ENCODE measurements at places on chromosomes 2 and 18.

GRCh38 chr2:5694306-5694705 is 2.1 kb downstream of the SOX11 start:
- no peak for DNase-seq

DNA sequence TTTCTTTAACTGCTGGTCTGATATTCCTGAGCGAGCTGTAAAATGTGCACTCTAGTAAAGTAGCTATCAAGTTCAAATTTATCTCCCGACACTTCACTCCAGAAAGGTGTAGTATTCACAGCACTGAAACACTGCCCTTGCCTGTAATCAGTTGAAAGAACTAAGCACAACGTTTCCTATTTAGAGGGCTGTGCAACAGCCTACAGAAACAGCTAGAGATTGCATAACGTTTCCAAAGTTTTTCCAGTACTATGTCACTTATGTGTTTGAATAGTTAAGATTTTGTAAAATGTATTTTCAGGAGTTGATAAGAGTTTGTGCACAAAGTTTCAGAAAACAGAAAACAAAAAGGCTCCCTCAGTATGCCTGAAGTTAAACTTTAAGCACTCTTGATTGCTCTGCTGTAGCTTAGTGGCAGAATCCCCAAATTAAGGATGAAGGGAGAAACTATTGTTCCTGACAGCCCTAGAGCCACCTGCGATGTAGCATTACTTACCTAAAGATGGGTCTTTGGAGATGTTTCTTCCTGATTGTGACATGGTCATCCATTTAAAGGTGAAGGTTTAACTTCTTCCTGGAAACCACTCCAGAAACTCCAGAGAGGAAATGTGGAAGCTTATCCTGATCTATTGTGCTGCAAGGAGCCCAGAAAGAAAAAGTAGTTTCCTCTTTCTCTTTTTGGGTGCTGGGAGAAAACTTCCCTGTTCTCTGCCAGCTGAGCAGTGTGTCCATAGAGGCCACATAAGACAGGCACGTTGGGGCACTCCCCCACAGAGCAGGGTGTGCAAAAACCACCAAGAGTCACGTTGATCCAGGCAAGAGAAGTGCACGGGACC is 536 bp downstream of the PDE1A start:
- no peak for DNase-seq

DNA sequence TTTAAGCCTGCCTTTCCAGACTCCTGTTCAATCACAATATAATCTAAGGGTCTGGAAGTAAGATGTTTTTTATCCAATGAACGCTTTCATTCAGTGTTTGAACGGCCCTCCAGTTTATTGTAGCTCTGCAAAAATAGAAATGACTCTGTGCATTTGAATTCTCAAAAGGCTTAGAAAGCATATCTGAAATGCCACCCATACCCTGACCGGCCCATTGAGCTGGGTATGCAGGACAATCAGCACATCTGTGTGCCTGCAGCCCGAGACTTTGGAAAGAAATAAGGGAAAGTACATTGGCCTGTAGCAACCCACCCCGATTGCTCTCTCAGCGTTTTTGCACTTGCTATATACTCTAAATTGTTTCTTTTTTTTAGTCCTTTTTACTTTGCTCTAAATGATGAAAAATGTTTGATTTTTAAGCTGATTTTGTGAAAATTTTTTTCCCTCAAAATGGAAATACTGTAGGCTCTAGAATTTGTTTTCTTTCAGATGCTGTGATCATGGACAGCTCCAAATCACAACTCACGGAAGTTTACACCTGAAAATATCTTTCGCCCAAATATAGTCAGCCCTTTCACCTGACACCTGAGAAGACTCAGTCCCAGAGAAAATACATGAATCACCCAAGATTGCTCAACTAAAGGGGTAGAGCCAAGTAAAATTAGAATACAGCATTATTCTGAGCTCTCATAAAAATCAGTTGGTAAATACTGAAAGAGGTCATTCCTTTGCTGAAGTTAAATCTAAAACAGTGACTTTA is 194.5 kb upstream of the SIX3 start:
- DNase-seq = no peak

DNA sequence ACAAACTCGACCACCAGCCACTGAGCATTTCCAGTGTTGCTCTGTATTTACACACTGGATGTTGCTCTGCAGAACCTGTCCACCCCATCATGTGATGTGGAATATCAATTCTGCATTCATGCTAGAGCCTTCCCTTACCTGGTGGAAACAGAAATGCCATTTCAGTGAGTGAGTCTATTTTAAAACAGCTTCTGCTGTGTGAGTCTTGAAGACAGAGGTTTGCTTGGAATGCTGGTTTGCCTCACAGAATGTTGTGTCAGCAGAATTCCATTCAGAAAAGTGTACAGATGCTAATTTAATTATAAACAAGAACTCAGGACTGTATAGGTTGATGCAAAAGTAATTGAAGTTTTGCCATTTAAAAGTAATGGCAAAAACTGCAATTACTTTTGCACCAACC is 118.3 kb downstream of the MAP3K20 start:
- DNase-seq = no peak

GRCh38 chr2:151217343-151217742 is 44.3 kb downstream of the RBM43 start:
- DNase-seq = no peak

DNA sequence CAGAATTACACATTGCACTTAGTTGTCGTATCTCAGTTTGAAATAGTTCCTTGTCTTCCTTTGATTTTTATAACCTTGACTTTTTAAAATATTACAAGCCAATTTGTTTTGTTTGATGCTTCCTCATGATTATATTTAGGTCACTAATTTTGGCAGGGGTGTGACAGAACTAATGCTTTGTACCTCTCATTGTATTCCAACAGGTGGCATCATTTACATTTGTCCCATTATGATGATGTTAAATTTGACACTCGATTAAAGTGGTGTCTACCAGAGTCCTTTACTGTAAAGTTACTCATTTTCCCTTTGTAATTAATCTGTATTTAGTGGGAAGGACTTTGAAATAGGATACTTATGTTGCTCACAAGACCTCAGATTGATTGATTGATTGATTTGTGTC is 21.5 kb upstream of the MFSD2B start:
- DNase-seq = no peak

- no peak for DNase-seq
Observed at GRCh38 chr18:75200605-75201280, 8.2 kb downstream of the PTGR3 start.

DNA sequence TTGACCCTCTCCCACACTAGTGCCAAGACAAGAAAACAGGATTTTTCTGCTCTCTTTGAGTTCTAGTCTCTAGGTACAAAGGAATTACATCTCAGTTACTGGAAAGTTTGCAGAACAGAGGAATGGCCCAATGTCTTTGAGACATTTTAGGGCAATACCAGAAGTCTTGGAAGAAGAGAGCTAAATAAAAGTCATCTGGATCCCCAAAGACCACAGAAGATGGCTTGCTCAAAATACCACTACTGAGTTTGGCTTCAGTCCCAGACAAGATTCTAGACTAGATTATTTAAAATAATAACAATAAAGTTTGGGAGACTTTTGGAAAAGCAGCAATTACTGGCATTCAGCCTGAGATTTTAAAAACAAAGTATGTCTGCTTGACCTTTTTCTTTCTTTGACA is 61.9 kb upstream of the HK2 start:
- DNase-seq = no peak

GRCh38 chr2:75071766-75072165 is 113.3 kb downstream of the POLE4 start:
- DNase-seq = no peak
